SK-N-SH (cell line): ENCODE measurements at places on chromosomes 7 and 10. TPM values are rescaled to one million over a fixed set of nuclear protein-coding genes. Genes with fewer than 3 reads are reported as not detected.

- H3K4me3 ChIP-seq = no peak overlapping the region
- DNase-seq = no peak
- peaks cover 24% of the 10 kb centered on the region; the same call in 1 of the 2 replicates for H3K27me3 ChIP-seq
Measured at GRCh38 chr7:120785095-120785494, 72.8 kb downstream of the TSPAN12 start.

DNA sequence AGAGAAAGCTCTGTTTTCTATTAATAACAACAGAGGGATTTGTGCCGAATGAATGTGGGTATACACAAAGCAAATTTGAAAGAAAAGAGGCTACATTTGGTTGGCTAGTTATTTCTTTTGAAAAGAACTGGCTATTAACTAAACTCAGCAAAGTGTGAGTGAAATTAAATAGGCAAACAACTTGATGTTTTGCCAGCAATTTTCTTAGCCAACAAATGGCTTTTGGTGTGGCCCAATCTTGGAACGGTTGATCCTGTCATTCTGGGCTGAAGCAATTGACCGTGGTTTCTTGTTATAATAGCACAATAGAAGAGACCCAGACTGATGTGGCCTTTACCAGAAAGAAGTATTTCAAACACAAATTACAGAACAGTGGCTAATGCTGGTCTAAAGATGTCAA is 898.6 kb downstream of the KCNMA1 start:
- DNase-seq = no peak
- H3K4me1 ChIP-seq = peaks cover 2% of the 10 kb centered on the region
- H3K36me3 ChIP-seq = no peaks in the 10 kb centered on the region

- no peak overlapping the region for H3K4me3 ChIP-seq
- no peaks in the 10 kb centered on the region for H3K4me1 ChIP-seq
- no peaks in the 10 kb centered on the region for H3K36me3 ChIP-seq
- no peak overlapping the region for H3K27ac ChIP-seq
- no peak for DNase-seq
Measured at GRCh38 chr7:37419496-37419895, 29.2 kb downstream of the ELMO1 start.

- no peaks in the 10 kb centered on the region for H3K36me3 ChIP-seq
- no peak overlapping the region for H3K4me3 ChIP-seq
- no peaks in the 10 kb centered on the region for H3K27me3 ChIP-seq
- no peak for DNase-seq
- no peak overlapping the region for H3K27ac ChIP-seq
Measured at GRCh38 chr7:7769710-7770627, 51.6 kb upstream of the RPA3 start.

DNA sequence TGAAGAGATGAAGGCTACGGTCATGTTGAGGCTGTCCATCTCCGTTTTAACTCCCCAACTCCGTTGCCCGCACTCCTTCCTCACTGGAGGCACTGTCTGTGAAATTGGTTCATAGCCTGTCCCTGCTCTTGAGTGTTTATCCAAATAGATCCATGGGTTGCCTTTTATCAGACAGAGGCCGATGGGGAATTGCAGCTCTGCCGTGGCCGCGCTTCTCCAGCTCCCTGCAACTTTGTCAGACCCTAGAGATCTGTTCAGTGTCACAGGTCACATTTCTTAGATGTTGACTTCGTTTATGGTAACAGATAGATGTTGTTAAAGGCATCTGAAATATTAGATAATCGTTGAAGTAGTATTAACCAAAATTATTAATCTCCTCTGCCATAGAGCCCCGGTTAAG is 14.7 kb downstream of the PPP2R2D start:
- H3K4me1 ChIP-seq = no peaks in the 10 kb centered on the region
- no peak overlapping the region for H3K27ac ChIP-seq
- no peak overlapping the region for H3K4me3 ChIP-seq
- H3K27me3 ChIP-seq = no peaks in the 10 kb centered on the region

- H3K27me3 ChIP-seq = no peaks in the 10 kb centered on the region
- peak; percentile 85 for DNase-seq
- H3K4me3 ChIP-seq = no peak overlapping the region
- no peaks in the 10 kb centered on the region for H3K36me3 ChIP-seq
Measured at GRCh38 chr10:124243702-124244121, 150.3 kb upstream of the CHST15 start.

DNA sequence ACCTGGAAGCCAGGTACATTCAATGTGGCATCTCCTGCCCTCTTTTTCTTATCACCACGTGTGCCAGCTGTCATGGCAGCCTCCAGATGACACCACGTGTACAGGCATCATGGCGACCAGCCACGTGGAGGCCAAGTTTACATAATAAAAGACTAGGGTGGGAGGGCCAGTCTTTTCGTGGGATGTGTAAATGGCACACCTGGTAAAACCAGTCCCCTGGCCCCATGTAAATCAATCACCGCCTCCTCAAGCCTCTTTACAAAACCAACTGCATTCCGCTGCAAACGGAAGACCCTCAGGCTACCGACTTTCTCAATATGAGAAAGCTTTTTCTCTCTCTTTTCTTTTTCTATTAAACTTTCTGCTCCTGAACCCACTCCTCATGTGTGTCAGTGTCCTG is 65.1 kb upstream of the PHF14 start:
- H3K27ac ChIP-seq = no peak overlapping the region
- H3K27me3 ChIP-seq = no peaks in the 10 kb centered on the region
- H3K36me3 ChIP-seq = no peaks in the 10 kb centered on the region
- H3K4me3 ChIP-seq = no peak overlapping the region
- no peak for DNase-seq

GRCh38 chr10:73717556-73717955 is 19.6 kb upstream of the AGAP5 start:
- H3K27me3 ChIP-seq = no peaks in the 10 kb centered on the region
- no peak for DNase-seq
- no peaks in the 10 kb centered on the region for H3K4me1 ChIP-seq
- no peak overlapping the region for H3K27ac ChIP-seq

DNA sequence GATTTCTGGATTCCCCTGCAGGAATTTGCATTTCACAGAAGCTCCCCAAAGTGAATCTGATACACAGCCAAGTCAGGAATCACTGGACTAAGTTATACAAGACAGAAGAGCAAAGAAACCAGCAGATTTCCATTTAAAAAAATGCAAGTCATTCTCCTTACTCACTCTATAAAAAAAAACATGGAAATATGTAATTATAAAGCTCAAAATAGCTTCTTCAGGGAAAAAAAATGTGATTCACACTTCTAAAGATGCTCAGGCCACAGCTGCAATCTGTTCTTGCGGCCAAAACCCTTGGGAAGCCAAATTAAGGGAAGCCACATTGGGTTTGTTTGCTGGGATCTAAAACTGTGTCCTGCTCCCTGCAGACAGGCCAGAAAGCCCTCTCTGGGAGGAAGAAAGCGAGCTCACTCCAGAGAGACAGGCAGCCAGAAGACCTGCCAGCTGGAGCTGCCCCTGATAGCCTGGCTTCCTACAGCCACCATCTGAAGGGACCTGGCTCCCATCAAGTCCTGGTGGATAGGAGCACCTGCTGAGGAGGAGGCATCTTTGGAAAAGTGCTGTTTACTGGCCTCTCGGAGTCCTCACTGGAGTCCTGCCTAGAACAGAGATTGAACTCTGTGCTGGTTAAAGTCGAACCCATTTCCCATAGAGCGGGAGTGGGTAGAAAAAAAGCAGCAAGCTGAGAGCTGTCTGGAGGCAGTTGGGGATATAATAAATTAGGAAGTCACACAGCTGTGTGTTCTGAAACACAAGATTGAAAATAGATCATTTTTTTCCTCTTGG is 359.2 kb upstream of the AOAH start:
- H3K27me3 ChIP-seq = no peaks in the 10 kb centered on the region
- no peak overlapping the region for H3K4me3 ChIP-seq
- H3K27ac ChIP-seq = no peak overlapping the region
- DNase-seq = no peak
- H3K36me3 ChIP-seq = no peaks in the 10 kb centered on the region
- no peaks in the 10 kb centered on the region; the same call in 1 of the 2 replicates for H3K4me1 ChIP-seq

GRCh38 chr10:50513956-50514355 is 109.8 kb downstream of the SGMS1 start:
- no peaks in the 10 kb centered on the region for H3K36me3 ChIP-seq
- no peaks in the 10 kb centered on the region for H3K27me3 ChIP-seq
- H3K4me1 ChIP-seq = 0 out of 2 replicates have a peak, but pooled peaks cover 4% of the 10 kb centered on the region
- no peak overlapping the region for H3K27ac ChIP-seq

GRCh38 chr10:43293677-43294057 is 26.8 kb upstream of the RASGEF1A start:
- no peaks in the 10 kb centered on the region for H3K36me3 ChIP-seq
- no peak overlapping the region for H3K4me3 ChIP-seq
- H3K27me3 ChIP-seq = peaks cover 15% of the 10 kb centered on the region; the same call in 1 of the 2 replicates
- no peak for DNase-seq

DNA sequence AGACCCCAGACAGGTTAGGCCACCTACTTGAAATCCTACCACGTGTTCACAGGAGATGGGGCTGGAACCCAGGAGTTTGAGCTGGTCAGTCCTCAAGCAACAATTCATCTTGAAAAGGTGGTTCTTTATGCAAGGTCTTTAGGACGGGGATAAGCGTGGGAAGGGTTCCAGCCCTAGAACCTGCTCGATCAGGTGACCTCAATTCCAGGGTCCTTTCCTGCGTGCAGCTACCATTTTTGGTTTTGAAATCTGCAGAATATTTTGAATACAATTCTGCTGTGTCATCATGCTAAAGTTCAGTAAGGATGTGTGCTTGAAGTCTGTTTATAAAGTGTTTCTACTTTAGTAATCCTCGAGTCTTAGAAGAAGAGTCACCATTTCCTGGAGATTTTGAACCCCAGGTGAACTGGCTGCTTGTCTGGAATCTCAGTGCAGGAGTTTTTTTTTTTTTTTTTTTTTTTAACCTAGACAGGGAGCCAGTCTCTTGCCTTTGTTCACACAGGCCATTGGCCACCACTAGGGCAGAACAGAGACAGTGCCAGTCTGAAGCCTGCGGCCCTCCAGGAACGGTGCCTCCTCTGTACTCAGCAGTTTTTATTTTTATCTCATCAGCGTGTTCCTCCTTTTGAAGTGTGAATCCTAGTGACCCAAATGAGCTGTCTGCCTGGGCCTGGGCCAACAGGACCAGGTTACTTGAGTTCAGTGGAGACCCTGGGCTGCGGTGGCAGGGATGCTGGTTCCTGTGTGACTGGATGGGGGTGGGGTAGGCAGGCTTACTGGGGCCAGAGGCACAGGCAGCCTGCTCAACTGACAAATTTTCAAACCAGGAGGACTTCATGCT is 54.6 kb downstream of the EEPD1 start:
- H3K27ac ChIP-seq = peak overlapping the region; percentile 32; the same call in 1 of the 2 replicates
- H3K4me3 ChIP-seq = no peak overlapping the region
- no peaks in the 10 kb centered on the region for H3K27me3 ChIP-seq
- peak; percentile 60 for DNase-seq

GRCh38 chr7:39407137-39407536 is 159.1 kb upstream of the YAE1 start:
- H3K4me1 ChIP-seq = no peaks in the 10 kb centered on the region
- H3K27me3 ChIP-seq = peaks cover 46% of the 10 kb centered on the region; the same call in 1 of the 2 replicates
- no peak overlapping the region for H3K27ac ChIP-seq
- no peak overlapping the region for H3K4me3 ChIP-seq
- H3K36me3 ChIP-seq = no peaks in the 10 kb centered on the region
- DNase-seq = no peak

DNA sequence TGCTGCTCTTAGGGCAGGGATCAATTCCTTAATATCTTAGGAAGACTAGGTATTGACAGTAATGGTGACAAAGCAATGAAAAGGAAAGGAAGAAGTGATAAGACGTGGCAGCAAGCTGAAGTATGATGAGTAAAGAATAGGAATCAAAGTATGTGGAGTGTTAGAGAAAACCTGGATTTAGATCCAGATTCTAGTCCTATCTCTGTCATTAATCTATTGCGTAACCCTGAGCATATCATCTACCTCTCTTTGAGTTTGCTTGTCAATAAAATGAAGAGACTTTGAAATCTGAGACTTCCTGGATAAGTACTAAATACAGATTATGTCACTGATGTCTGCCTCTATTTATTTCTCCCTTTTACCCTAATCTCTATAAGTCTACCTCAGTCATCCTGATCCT is 89.2 kb downstream of the PTEN start:
- H3K4me3 ChIP-seq = no peak overlapping the region
- H3K4me1 ChIP-seq = no peaks in the 10 kb centered on the region; the same call in none of the 2 replicates
- DNase-seq = no peak
- peaks cover 56% of the 10 kb centered on the region for H3K36me3 ChIP-seq
- no peaks in the 10 kb centered on the region for H3K27me3 ChIP-seq

- no peaks in the 10 kb centered on the region for H3K27me3 ChIP-seq
- peaks cover 21% of the 10 kb centered on the region; the same call in 1 of the 2 replicates for H3K4me1 ChIP-seq
- peaks cover 36% of the 10 kb centered on the region for H3K36me3 ChIP-seq
- H3K4me3 ChIP-seq = no peak overlapping the region
- H3K27ac ChIP-seq = peak overlapping the region; percentile 89
- peak; percentile 47 for DNase-seq
Measured at GRCh38 chr7:135929722-135930141, 47.4 kb downstream of the MTPN start.

GRCh38 chr7:1639071-1639470 is 31.0 kb upstream of the ELFN1 start:
- no peak overlapping the region for H3K27ac ChIP-seq
- H3K36me3 ChIP-seq = no peaks in the 10 kb centered on the region
- 0 out of 2 replicates have a peak, but pooled peaks cover 13% of the 10 kb centered on the region for H3K27me3 ChIP-seq
- H3K4me1 ChIP-seq = no peaks in the 10 kb centered on the region

DNA sequence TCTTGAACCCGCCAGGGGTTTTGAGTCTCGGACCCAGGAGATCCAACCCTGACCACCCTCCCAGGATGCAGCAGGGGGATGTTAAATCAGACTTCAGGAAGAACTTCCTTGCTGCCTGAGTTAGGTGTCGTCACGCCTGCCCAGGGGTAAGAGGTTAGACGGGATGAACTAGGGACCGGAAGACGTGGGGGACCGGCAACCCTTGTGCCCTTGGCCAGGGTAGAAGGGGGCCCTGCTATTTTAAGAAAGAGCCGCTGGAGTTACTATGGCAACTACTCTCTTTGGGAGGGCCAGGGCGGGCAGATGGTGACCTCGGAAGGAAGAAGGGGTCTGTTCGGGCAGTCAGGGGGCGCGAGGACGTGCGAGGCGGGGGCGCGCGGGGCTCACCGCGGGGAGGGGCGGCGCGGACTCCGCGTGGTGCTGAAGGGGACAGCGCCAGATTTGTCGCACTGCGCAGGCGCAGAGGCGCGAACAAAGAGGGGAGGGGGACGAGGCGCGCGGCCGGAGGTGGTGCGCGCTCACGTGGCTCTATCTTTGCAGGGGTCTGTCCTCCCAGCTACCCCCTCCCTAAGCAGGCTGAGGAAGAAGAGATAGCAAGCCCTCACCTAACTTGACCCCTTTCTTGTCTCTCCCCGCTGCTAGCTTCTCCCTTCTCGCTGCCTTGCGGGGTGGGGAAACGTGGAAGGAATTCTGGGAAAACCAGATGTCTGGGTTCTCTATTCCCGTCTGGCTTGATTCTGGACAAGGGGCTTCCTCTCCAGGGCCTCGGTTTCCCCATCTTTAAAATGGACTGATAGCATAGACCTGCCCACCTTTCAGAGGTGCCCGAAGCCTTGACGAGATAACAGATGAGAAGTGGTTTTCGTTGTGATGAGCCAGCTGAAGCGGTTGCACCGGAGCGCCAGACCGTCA is 940 bp upstream of the PSD start:
- H3K4me3 ChIP-seq = peak overlapping the region; percentile 77
- DNase-seq = peak; percentile 92
- H3K36me3 ChIP-seq = peaks cover 17% of the 10 kb centered on the region; the same call in 1 of the 2 replicates
- peak overlapping the region; percentile 99 for H3K27ac ChIP-seq
- H3K4me1 ChIP-seq = peaks cover 29% of the 10 kb centered on the region; the same call in 1 of the 2 replicates

Gene AKR1B15
- not detected in 2 replicates for polyA plus RNA-seq

Gene PTPRN2
- polyA plus RNA-seq = 3.9 and 4.0 TPM in 2 replicates

Gene GIMAP6
- 0.03 and 0.05 TPM in 2 replicates for polyA plus RNA-seq

Gene KRIT1
- 38.5 and 53.3 TPM in 2 replicates for polyA plus RNA-seq

Gene NKX1-2
- not detected in 2 replicates for polyA plus RNA-seq

Gene PTN
- 19.8 and 23.7 TPM in 2 replicates for polyA plus RNA-seq

Gene MARVELD1
- 53.0 and 53.8 TPM in 2 replicates for polyA plus RNA-seq

Gene ZNF804B
- not detected in 2 replicates for polyA plus RNA-seq

Gene PILRB
- polyA plus RNA-seq = 55.4 and 63.7 TPM in 2 replicates

Gene RBP3
- polyA plus RNA-seq = not detected in 2 replicates

Gene WDR86
- polyA plus RNA-seq = 1.0 and 2.5 TPM in 2 replicates
